Tibial nerve (tissue), 4 donors: ENCODE measurements at places on chromosomes 3 and 15. TPM values are rescaled to one million over a fixed set of nuclear protein-coding genes. Genes with fewer than 3 reads are reported as not detected.

The INO80 gene
- total RNA-seq: 21.6 TPM

The C3orf22 gene
- total RNA-seq: not detected

The PLXND1 gene
- 225 TPM for total RNA-seq

The ARHGAP11A gene
- 0.60 TPM for total RNA-seq

The SI gene
- not detected for total RNA-seq

The SEMA6D gene
- 19.2 TPM for total RNA-seq

The DOCK3 gene
- total RNA-seq: 6.3 TPM

The SPSB4 gene
- not detected for total RNA-seq
